Right ventricle myocardium inferior (tissue), 1 donor: ENCODE measurements at places on chromosomes 2 and 18. TPM values are rescaled to one million over a fixed set of nuclear protein-coding genes. Genes with fewer than 3 reads are reported as not detected.
A peak's percentile ranks its signal among the peaks of the same experiment; 100 is the strongest.

DNA sequence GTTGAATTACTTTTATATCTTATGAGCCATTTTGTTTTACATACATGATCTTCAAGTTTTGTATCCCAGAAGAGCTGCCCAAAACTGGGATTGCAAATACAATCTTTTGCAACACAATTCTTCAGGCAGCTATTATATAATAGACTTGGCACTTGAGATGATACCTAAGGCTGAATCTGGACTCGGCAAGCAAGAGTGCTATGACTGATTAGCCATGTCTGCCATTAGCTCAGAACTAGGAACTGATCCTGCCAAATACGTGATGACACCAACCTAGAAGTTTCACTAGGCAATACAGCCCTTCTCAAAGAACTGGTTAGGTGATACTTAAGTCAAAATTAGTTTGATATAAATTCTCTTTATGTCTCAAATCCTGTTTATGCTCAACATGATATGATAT lies 619.6 kb downstream of the CPS1 start:
- no peak for DNase-seq

DNA sequence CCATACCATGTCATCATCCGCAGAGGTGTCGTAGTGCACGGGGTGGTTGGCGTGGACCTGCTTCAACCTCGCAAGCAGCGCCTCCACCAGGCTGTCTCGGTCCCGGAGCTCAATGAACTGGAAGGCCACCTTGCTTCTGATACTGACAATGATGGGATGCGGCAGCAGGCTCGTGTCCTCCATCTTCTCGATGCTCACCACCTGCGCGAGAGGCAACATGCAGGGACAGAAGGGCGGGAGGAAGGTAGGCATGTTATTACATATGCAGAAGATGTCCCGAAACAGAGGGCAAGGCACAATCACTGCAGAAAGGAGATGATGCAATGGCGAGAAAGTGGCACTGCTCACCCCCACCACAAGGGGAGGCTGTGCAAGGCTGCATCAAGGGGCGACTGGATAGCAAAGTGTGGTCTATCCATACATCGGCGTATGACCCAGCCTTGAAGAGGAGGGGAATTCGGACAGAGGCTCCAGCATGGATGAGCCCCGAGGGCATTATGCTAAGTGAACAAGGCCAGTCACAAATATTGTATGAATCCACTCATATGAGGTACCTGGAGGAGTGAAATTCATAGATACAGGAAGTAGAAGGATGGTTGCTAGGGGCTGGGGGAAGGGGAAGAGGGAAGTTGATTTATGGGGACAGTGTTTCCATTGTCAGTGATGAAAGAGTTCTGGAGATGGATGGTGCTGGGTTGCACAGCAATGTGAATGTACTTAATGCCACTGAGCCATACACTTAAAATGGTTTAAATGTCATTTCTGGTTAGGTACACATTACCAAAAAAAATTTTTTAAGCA lies 36.6 kb downstream of the RPL31 start:
- no peak for DNase-seq

DNA sequence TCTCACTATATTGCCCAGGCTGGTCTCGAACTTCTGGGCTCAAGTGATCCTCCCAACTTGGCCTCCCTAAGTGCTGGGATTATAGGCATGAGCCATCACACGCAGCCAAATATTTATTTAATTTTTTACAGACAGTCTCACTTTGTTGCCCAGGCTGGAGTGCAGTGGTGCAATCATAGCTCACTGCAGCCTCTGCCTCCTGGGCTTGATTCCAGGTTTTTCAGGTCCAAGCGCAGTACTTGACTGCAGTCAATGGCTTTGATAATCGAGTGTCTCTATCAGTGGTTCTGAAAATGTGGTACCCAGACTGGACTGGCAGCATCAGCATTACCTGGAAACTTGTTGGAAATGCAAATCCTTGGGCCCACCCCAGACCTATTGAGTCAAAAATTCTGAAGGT lies 63.1 kb downstream of the PLB1 start:
- DNase-seq: no peak

LRRFIP1 gene
- 104 TPM for total RNA-seq

GRCh38 chr2:220478305-220479058 lies 851.1 kb downstream of the SLC4A3 start:
- DNase-seq: no peak

DNA sequence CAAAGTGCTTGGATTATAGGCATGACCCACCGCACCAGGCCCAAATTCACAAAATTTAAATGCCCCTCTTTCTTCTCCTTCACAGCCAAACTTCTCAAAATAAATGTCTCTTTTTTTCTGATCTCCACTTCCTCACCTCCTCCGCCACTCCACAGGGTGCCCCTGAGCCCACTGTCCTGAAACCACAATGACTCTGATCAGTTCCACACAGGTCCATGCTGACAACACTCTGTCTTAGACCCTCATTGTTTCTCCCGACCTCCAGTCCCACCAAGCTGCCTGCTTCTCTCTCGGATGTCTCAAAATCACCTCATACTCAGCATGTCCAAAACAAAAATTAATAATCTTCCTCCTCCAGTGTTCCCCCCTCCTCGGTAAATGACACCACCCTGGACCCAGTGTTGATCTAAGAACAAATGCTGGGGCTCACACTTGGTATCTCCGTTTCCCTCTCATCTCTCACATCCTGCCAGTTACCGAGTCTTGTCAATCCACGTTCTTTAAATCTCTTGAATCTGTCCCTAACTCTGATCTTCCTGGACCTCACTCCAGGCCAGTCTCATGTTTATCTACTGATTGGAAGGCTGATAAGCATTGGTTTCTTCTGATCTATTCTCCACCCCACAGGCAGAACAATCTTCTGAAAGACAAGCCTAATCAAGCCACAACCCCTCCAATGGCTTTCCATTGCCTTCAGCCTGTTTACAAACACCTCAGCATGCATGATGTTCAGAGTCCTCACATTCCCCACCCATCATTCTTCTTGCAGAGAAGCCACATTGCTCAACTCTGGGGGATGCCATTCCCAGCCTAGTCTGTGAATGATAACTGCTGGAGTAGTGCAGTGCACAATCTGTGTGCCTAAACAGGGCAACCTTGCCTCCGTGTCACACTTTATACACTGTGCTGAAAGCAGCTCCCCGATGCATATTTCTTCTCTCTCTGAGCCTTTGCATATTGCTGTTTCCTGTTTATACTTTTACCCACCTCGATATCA lies 12.4 kb upstream of the ANKRD44 start:
- no peak for DNase-seq

DNA sequence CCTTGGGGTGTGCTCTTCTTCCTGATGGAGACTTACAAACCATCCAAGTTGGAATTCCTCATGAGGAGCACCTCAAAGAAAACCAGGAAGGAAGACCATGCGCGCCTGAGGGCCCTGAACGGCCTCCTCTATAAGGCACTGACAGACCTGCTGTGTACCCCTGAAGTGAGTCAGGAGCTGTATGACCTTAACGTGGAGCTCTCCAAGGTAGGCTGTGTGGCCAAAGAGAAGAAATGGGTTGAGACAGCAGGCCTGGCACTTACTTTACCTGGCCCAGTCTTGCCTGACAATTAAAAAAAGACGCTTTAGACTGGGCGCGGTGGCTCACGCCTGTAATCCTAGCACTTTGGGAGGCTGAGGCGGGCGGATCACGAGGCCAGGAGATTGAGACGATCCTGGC lies 3.1 kb downstream of the RBFA start:
- peak; percentile 42 for DNase-seq

CHST10 gene
- total RNA-seq: 10.5 TPM

DNA sequence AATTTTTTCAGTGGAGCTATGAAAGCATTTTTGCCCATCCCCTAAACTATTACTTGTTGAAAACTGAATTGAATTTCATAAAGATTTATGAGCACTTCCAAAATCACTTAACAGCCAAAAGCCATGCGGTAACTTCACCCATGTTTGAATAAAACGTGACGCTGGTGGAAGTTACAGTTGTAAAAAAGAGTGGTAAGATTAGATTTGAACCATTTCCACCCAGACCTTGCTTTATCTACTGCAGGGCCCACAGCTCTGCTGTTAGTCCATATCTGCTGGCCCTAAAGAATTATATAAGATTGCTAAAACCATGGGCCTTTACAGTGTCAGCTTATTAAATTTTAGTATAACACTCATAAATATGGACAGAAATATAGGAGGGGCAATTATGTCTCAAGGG lies 15.5 kb upstream of the ITGA4 start:
- DNase-seq: no peak

DNA sequence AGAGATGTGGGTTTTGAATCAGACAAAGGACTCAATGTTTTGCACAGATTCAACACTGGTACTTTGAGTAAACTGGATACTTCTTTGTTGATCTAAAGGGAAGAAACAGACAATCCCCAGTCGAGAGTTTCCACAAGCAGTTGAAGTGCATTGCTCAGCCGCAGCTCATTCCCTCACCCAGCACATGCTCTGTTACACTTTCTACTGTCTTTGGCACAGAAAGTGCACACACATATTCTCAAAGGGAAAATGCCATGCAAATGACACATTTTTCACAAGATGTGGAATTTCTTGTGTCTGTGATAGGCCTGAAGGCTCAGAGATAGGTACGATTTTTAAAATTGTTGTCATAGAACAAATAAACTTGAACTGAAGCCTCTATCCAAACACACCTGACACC lies 258.9 kb upstream of the TRIB2 start:
- DNase-seq: no peak

DNA sequence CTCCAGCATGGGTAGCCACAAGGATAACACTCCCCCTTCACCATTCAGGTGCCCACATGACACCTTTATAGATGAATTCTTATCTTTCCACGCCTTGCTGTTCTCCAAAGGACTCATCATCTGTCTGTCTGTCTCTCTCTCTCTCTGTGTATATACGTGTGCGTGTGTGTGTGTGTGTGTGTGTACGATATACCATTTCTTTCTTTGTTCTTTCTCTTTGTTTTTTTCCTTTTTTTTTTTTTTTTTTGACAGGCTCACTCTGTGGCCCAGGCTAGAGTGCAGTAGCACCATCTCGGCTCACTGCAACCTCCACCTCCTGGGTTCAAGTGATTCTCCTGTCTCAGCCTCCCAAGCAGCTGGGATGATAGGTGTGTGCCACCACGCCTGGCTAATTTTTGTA lies 98.2 kb downstream of the DLGAP1 start:
- no peak for DNase-seq

DSC3 gene
- total RNA-seq: 0.08 TPM

- no peak for DNase-seq
Observed at GRCh38 chr2:44804406-44805265, 136.9 kb upstream of the SIX3 start.

GRCh38 chr2:97745474-97746174 lies 32.2 kb downstream of the ZAP70 start:
- DNase-seq: no peak

DNA sequence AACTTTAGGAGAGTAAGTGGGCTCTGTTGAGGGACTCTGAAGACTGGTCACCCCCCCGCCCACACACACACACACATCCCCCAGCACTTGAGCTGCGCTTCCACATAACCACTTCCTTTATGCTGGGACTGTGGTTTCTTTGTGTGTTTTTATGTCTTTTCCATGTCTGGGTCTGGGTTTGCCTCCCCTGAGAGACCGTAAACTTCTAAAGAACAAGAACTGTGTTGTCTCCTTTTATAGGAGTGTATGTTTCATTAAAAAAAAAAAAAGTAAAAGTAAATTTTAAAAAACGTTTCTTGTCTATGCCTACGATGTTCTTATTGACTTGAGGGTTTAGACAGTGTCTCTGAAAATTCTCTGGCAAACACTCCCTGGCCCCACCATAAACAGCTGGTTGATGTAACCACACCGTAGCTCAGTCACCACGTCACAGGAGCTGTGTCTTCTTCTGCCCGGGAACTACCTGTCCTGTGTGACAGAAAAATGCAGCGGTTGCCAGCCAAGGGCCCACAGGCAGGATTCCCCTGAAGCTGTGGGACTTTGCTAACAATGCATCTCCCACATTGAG lies 68.0 kb downstream of the KLHL29 start:
- DNase-seq: no peak

DNA sequence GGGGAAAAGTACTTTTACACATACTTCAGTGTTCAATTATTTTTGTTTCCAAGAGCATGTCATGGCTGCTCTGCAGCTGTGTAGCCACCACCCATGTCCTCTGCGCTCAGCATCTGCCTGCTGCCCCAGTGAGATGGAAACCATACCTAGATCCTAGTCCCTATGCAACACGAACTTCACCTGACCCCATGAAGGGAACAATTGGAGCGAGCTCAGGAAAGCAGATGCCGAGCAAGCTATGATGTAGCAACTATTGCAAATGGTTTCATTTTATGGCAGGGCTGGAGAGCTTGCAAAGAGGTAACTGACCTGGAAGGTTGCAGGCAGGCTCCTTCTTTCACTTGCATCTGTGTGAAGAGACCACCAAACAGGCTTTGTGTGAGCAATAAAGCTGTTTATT lies 1.3 kb upstream of the CCDC141 start:
- DNase-seq: no peak

DNA sequence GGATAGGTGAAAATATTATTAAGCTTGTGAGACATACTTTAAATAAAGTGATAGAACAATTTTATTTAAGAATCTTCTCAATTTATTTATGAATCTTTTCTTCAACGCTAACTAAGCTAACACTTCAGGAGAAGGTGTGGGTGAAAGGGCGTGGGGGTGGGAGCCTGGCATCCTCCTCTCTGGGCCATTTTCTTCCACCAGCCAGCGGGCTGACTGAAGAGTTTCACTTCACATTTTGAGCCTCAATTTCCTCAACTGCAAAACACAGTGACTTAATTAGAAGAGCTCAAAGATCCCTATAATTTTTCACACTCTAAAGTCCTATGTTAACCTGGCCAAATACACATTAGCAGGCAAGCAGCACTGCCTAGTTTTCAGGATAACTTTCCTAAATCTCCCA lies 94.8 kb downstream of the FTCDNL1 start:
- DNase-seq: no peak

GRCh38 chr2:192228685-192229084 lies 34.0 kb upstream of the TMEFF2 start:
- no peak for DNase-seq

GRCh38 chr18:10289251-10289650 lies 165.2 kb upstream of the APCDD1 start:
- DNase-seq: no peak

DNA sequence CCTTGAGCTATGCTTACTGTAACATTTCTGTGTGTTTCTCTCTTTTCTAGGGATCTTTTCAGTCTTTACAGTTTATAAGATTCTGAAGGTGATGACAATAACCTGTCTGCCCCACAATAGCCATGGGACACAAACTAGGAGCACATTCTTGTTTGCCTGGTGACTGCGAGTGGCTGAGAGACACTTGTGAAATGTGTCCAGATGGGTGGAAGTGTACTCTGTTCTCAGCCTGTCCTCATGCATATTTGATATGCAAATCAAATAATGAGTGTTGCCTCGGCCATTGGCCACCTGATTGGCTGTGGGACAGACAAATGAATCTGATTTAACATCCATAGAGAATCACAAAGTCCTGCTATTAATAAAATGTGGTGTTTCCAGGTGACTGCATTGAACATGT lies 246.2 kb downstream of the HNMT start:
- DNase-seq: no peak

GRCh38 chr2:75194184-75194868 lies 5.0 kb downstream of the TACR1 start:
- no peak for DNase-seq
